Putamen (tissue), 1 donor: ENCODE measurements at places on chromosomes 3 and 15.

- no peak for DNase-seq
These were observed 21.9 kb downstream of the C3orf62 start for GRCh38 chr3:49255112-49255511.

DNA sequence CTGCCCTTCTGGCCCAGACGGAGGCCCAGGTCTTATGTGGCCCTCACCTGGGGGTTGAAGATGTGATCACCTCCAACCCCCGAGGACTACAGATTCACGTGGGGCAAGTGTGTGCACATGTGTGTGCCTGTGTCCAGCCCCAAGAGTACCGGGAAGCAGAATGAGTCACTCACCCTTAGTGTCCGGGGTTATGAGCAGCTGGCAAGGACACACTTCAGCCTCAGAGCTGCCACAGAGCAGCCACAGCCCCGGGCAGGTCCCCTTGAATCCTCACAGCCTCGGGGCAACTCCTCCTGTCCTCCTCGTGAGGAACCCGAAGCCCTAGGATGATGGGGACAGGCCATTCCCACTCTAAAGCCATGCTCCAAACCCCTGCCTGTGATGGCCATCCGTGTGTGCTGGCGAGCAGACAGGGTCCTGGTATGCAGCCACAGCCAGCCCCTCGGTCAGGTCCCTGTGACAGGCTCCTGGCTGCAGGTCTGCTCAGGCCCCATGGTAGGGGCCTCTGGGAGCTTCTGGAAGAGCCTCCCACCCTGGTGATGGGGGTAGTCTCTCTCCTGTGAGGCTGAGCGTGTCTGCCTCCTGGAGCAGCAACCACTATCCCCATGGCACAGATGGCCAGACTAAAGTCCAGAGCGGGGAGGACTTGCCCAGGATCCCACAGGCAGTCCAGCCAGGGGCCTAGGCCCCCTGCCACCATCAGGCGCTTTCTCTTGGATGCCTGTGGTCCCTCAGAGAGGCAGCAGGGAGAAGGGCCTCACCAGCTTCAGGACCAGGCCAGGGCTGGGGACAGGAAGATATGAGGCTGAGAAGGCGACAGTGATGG is 852 bp downstream of the STAB1 start:
- DNase-seq = no peak

DNA sequence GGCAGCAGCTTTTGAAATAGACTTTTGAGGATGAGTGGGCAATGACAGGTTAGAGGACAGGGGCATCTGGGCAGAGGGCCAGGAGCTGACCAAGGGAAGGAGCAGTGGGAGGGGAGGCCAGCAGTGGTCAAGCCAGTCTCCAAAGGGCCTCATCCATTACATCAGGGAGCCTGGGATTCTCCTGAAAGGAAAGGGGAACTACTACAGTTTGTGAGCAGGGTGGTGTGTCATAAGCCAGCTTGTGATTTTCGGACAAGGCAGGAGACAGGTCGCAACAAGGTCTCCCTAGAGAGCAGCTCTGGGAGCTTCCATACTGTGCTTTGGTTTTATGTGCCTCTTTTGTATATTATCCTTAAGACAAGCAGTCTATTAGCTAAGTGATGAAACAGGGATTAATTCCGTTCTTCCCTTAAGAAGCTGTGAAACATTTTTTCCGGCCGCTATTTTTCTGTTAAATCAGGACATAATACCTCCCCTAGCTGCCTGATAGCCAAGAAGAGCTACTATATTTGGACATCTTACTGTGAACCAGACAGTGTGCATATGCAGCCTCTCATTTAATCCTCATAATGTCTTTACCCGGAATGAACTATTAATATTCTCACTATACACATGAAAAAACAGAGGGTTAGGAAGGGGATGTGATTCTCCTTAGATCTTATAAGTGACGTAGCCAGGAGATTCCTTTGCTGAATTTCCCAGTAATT is 46.4 kb downstream of the C2CD4B start:
- no peak for DNase-seq

DNA sequence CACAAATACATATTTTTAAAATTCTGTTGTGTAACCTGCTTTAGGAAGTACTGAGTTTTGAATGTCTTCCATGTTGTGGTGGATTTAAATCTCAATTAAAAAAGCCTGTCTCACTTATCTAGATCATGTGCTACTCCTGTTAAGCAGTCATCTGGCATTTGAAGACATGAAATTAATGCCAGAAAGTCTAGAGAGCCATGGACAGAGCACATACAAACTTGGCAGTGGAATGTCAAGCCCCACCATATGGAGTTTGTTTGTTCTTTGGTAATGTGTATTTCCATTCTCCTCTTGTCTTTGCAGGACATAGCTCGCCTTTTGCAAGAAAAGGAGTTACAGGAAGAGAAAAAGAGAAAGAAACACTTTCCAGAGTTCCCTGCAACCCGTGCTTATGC is 39.3 kb upstream of the UTS2B start:
- DNase-seq = no peak

DNA sequence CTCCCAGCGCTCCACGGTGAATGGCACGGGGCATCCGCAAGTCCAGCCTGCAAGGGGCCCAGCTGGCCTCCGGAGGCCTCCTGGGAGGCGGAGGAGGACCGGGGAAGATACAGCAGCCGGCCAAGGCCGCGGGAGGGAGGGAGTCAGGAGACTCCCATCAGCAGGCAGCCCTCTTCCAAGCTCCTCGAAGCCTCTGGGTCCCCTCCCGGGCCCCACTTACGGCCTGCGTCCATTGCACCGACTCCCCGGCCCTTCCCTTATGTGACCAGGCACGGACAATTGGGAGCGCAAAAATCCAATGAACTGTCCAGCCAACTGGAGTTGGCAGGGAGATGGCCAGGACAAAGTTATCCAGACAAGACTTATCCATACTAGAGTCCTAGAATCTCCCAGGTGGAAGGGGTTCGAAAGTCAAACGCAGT is 668 bp downstream of the MFGE8 start:
- DNase-seq = no peak

DNA sequence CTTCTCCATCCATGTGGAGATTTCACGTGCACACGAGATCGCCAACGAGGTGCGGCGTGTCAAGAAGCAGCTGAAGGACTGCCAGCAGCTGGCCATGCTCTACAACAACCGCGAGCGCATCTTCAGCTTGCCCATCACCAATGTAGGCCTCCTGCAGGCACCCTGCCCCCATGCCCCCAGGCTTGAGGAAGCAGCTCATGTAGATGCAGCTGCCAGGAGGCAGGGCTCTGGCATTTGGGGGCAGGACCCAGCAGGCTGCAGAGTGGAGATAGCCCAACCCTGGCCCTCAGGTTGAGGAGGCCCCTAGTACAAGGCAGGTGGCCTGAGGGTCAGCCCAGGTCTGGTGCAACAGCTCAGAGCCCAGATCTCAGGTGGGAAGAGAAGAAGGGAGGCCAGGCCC is 36.4 kb downstream of the DNAH1 start:
- no peak for DNase-seq

DNA sequence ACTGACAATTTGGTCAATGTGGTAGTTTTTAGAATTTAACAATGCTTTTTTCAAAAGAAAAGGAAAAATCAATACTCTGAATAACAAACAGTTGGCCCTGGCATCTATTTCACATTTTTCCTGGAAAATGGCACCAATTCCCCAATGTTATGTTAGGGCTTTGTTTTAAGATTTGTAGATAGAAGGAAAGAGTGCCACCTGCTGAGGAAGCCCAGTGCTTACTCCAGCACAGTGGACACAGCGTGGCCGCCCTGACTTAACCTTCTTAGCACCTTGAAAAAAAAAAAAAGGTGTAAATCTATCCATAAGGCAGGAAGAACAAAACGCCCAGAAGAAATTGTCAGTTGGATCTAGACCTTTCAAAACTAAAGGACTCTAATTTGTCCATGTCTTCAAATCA is 110.7 kb upstream of the CNTN4 start:
- DNase-seq = no peak

DNA sequence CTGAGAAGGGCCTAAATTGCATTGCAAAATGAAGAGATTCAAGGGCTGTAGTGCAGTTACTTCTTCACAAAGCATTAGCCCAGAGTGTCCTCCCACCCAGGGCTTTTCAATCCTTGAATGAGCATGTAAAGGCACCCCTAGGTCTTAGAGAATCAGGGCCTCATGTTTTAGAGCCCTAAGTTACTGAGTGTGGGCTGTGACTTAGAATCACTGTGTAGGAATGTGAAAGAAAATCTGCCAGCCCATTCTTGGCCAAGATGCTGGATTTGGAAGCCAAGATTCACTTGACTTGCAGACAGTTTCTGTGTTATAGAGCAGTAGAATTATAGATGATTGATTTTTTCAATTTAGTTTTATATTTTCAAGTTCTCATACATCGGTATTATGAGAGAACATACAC is 153.2 kb downstream of the MYRIP start:
- DNase-seq = no peak
